ENCODE measurements at places on chromosomes 2 and 18.
A peak's percentile ranks its signal among the peaks of the same experiment; 100 is the strongest.

DNA sequence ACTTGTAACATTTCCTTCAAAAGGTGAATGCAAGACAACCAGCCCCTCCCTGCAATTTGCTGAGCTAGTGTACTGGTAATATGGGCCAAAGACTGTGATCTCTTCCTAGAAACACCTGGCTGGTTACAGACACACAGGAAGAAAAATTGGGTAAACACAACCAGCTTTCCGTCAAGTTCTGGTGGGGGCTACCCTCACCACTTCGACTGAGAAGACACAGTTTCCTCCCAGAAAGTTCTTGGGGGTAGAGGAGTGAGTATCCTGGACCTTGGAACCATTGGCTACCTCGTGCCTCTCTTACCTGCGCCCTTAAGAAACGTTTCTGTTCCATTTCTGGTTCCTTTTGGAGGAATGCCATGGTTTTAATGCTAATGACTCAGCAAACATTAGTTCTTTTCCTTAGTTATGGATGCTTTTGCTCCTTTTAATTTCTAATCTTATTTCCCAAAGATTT is 120.9 kb upstream of the DLX2 start:
- no peak for DNase-seq

DNA sequence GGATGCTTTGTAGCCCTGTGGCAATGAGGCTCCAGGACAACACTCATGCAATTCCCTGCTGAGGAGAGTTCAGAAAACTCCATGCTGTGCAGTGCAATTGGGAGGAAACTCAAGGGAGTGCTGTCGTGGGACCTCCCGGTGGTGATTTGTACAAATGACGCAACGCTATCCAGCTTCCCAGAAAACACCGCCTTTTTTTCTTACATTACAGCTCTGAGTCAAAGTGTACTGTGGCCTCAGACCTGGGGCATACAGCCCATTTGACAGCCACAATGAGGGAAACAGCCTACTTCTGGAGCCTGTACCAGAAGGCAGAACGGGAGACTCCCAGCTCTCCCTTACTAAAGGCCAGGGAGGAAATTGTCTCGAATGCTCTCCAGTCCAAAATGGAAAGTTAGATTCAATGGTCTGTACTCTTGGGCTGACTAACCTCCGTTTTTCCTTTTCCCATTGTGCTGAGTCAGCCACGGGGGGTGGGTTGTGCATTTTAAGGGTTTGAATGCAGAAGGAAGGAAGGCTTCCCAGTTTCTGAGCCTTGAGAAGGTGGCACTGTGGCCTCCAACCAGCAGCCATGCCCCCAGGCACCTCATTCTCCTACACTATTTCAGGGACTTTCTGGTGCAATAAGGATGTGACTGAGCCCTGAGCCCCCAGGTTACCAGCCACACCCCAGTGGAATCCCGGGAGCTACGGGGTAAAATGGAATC is 16.4 kb upstream of the CYP1B1 start:
- DNase-seq = peak; percentile 82

DNA sequence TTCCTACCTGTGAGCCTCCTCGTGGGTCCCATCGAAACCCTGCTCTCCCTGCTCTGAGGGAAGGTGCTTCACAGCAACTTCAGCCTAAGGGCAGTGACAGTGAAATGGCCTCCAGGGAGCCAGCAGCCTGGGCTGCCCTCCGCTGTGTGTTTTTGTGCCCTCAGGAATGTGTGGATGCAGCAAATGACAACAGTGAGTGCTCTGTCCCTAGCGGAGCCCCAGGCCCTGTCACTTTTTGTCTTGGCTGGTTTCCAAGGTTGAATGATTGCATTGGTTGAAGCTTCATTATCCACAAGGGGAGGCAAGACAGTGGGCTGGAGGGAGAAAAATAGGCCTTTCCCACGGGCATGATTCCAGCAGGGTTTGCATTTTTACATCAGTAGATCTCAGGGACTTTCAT is 42.9 kb downstream of the STON1 start:
- DNase-seq = no peak

DNA sequence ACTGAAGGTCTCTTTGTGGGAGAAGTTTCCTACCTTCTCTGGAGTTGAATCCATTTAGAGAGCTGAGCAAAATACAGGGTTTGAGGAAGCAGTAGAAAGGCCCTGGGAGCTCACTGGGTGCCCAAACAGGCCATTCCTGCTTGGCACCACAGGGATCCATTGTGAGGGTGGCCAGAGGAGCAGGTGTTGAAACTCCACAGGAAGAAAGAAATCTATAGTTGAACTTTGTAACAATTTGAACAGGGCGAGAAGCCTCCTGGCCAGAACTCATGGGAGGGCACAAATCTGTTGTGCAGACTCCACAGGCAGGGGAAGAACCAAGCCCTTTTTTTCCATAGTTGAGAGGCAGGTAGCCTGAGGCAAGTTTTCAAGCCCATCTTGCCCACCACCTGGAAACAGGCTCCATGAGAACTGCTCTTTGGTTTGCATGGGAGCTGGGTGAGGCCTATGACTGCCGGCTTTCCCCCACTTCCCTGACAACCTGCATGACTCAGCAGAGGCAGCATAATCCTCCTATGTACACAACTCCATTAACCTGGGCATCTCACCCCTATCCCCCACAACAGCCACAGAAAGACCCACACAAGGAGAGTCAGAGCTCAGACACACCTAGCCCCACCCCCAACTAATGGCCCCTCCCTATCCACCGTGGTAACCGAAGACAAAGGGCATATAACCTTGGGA is 1053.0 kb downstream of the TSN start:
- no peak for DNase-seq

- DNase-seq = no peak
Measured at GRCh38 chr2:3703236-3703756, at the start of gene DCDC2C. DCDC2C (plus strand) TSS chr2:3703575; CDS start chr2:3703752, 177 bp downstream.

DNA sequence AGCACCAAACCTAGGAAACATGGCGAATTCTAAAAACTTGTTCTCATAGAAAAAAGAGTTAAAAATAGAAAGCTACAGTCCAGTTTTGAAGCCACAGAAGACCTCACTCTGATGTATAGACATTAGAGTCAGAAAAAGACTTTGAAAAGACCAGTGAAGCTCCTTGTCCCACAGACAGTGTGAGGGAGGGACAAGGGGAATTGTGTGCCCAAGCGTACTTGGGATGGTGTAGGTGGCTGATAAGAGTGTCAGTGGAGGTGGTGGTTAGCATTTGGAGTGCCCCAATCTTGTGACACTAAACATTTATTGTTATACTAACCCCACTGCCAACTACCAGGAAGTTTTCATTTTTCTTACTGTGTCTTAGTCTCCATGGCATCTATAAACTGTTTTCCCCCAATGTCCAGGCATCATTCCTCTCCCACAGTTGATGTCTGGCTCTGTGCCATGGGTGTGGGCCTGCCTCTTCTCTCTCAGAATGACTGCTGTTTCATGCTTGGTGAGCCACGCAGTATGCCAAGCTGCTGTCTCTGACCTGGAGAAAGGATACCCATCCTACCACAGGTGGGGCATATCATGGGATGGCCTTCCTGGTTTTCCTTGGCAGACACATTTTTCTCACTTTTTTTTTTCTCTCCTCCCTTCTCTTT is 161.4 kb downstream of the RPIA start:
- no peak for DNase-seq

DNA sequence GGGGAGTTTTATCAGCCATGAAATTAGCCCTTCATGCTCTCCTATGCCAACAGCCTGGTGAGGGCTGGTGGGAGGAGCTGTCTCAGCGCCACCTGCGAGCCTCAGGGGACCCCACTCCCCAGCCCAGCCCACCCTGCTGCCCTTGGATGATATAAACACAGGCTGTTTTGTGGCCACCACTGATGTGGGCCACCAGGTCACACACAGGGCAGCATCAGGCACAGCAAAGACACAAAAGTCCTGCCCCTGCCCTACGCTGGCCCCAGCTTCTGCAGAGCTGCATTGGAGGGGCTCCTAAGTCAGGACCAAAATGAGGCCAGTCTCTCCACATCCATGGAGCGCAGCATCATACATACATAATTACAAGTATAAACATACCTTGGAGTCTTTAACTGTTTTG is 110.6 kb upstream of the TEX51 start:
- no peak for DNase-seq

- DNase-seq = no peak
Measured at GRCh38 chr2:156003780-156004179, 328.7 kb downstream of the NR4A2 start.

DNA sequence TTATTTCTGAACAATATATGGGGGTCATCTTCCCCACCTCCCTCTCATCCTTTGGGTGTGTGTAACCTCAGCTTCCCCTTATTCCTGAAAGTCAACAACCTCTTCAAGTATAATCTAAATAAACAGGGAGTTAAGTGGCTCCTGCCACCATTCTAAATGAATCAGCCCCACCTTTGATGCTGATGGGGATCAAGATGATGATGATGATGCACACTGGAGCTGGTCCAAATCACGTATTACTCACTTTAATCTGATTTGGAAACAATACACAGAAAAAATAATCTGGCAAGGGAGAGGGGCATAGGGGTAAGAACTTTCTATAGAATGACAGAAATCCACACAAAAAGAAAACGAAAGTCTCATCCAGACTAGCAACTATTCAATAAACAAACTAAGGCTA is 7.1 kb downstream of the ACVR1 start:
- no peak for DNase-seq

DNA sequence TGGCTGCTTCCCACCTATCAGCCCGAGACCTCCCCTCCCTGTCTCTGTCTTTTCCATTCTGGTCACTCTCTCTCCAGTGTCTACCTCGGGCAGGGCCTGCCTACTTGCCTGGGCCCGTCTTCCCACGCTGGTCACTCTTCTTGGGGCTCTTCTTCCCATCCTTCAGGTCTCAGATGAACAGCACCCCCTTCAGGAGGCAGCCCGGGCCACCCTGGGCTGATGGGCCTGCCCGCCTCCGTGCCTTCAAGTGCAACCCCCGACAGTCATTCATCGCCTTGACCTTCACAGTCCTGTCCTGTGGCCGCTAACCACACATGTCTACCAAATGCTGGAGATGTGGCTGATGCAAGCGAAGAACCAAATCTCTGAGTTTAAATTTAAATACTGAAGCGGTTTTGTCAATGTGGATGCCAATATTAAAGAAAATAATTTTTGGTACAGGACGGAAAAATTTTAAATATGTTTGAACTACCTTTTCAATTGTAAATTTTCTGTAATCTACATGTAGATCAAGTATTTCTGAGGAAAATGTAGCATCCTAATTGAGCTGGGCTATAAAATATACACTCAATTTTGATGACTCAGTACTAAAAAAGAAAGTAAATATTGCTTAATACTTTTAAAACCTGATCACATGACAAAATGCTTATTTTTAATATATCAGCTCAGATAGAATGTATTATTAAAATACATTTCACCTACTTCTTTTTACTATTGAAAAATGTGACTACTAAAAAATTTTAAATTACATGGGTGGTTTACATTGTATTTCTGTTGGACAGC is 96.4 kb downstream of the LAMA1 start:
- DNase-seq = no peak

DNA sequence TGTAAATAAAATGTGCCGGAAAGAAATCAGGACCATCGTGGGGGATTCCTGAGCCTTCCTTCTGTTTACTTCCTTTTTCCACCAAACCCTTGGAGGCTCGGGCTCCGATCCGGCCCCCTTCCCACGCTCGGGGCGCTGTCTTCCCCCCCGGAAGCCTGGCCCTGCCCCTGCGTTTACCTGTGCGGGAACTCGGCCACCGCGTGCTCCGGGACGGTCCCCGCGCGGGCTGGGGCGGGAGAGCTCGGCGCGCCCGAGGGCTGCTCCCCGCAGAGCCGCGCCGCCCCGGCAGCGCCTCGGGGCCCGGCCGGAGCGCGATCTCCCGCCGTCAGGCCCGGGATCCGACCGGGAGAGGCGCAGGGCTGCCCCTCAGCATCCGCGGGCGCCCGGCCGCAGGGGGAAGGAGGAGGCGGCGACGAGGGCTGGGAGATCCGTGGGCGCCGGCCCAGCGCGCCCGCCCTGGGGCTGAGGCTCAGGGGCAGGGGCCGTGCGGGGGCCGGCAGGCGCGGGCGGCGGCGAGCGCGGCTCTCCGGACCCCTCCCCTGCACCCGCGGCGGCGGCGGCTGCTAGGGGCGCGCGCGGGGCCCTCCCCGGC is 435 bp downstream of the ADCY3 start:
- peak; percentile 78 for DNase-seq

DNA sequence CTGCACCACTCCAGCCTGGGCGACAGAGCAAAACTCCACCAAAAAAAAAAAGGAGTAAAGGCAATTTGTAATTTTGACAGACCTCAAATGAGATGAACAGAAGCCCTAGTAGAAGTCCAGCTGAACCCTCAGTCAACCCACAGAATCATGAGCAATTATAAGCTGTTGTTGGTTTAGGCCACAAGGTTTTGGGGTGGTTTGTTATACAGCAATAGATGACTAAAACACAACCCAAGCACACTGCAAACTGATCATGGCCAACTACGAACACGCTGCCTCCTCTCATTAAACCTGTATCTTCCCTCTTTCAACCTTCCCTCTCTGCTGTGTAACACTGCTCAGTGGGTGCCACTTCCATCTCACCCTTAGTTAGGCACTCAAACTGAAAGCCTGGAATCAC is 22.1 kb downstream of the AAK1 start:
- DNase-seq = no peak

DNA sequence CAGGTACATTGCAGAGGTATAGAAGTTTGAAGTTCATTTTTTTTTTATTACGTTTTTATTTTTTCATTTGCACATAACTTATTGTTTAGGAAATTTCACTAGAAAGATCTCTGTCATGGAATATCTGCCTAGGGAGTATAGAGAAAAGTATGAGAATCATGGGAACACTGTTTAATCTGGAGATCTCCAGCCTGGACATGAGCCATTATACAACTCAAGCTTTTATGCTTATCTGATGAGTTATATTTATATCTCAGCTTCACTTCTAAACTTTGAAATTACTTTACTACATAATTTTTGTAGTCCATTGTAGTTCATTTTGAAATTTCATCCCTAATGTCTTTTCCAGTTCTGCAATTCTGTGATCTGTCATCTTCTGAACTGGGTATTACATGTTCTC is 515.6 kb downstream of the ERBB4 start:
- DNase-seq = no peak

- DNase-seq = no peak
Measured at GRCh38 chr2:196808083-196808665, 981 bp downstream of the C2orf66 start.

DNA sequence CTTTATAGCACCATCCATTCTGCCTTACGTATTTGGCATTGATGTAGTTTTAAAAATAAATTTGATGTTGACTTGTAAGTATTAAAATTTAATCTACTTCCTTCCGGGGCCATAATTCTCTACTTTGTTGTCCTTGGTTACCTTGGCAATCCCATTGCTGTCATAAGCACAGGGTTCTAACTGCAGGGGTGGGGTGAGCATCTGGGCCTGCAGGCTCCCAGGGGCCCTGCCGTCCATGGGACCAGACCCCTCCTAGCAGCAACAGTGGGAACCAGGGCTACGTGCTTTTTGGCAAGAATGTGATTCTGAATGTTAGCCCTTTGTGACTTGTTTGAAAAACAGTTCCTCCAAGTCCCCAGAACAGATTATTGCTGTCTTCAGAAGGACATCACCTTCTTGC is 4.9 kb downstream of the ASAP2 start:
- DNase-seq = no peak

Data from GM03348 (cell line).